ENCODE measurements at places on chromosomes 4 and X.

GRCh38 chr4:169565606-169566005 lies 46.8 kb downstream of the NEK1 start:
- DNase-seq = no peak

DNA sequence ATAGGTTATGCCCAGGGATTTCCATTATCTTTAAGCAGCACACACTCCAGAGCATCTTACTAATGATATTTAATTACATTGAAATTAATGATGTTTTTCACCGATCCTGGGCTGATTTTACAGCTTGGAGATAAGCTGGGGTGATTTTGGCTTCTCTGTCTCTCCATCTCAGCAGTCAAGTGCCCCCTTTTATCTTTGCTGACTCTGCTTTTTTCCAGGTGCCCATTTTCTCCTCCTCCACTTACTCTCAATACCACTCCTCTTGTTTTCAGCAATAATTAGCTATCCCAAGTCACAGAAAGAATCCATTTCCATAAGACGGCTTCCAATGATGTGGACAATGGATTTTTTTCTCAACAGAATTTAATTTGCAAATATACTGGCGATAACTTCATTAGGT lies 266.7 kb downstream of the GBA3 start:
- DNase-seq = no peak

DNA sequence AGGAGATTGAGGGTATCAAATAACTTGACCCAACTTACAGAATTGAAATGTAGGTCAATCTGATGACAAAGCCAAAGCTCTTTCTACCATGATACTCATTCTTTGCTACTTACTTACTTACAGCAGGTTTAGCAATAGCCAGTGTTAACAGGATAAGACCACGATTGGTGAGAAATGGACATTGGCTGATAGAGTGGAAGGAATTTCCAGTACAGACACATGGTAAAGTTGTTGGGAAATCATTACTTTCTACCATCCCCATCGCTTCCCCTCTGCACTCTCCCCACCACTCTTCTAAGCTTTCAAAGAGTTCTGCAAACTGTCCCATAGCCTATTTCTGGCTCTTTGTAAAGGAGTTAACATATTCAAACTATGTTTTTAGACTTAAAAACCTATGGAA lies 119.7 kb downstream of the CHRNA9 start:
- DNase-seq = no peak

GRCh38 chrX:152913910-152914309 lies 16.0 kb downstream of the ZNF185 start:
- DNase-seq = no peak

DNA sequence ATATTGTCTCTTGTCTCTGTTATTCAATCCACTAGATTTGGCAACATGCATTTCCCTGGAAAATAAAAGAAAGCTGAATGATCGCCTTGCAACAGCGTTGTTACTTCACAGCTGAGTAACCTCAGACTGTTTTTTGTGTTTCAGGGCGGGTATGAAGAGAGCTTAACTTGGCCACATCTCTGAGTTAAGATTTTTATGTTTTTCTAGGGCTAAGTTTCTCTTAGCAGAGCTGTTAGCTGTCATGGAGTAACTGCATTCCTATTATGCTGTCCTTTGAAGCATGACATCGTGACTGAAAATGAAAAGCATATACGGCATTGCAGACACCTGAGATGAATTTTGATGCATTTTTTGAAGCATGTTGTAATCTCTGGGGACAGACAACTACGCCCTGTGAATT lies 1798.9 kb downstream of the PCDH7 start:
- DNase-seq = no peak

GRCh38 chr4:184100297-184100885 lies 117.3 kb downstream of the ENPP6 start:
- no peak for DNase-seq

DNA sequence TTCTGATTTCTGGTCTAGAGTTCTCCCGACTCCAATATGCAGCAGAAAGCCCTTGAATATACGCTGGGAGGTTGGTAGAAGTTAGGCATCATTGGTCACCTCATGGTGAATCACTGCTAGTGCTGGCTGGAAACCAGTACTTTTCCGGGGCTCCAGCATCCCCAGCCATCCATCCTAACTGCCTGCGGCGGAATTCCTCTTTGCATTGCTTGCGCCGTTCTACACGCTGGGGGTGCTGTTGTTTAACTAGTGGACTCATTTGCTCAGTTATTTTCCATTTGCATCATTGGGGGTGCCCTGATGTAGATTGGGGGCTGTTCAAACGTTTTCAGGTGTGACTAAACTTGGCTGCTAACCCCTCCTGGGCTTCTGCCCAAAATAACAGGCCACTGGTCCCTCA lies 23.3 kb upstream of the GPR50 start:
- DNase-seq = peak; percentile 50

GRCh38 chr4:2936773-2937145 lies 26.4 kb downstream of the NOP14 start:
- DNase-seq = peak; percentile 47

- DNase-seq = no peak
Observed at GRCh38 chrX:5730556-5730955, 498.1 kb downstream of the NLGN4X start.

GRCh38 chrX:1537031-1537715 lies at the start of gene P2RY8:
TSS of gene P2RY8 (minus strand) at chrX:1537185. CDS start at chrX:1466558, 70,627 bp downstream.
- DNase-seq = no peak

GRCh38 chrX:97399400-97399799 lies 515.7 kb downstream of the RPA4 start:
- DNase-seq = peak; percentile 16

GRCh38 chr4:33060674-33061542 lies 2340.7 kb downstream of the PCDH7 start:
- DNase-seq = no peak

- no peak for DNase-seq
Observed at GRCh38 chrX:45050558-45050957, 150.1 kb downstream of the DIPK2B start.

GRCh38 chrX:111402344-111402743 lies 9.6 kb downstream of the DCX start:
- no peak for DNase-seq

DNA sequence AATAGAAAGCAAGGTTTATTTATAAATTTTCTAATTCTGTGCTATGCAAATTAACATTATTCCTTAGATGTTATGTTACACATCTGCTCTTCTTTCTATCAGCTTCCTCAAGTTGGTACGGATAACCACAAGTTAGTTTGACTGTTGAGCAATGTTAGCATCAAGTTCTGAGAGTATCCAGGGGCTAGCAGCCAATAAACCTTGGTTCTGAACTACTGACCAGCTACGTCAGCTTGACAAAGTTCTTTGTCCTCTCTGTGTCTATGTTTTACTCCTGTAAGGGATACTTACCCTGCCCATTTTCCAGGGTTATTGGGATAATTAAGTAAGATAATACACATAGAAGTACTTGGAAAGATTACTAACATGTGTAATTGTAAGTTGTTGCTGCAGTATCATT lies 8.1 kb upstream of the TEX13A start:
- no peak for DNase-seq

- no peak for DNase-seq
Observed at GRCh38 chr4:129641179-129641578, 545.2 kb downstream of the C4orf33 start.

DNA sequence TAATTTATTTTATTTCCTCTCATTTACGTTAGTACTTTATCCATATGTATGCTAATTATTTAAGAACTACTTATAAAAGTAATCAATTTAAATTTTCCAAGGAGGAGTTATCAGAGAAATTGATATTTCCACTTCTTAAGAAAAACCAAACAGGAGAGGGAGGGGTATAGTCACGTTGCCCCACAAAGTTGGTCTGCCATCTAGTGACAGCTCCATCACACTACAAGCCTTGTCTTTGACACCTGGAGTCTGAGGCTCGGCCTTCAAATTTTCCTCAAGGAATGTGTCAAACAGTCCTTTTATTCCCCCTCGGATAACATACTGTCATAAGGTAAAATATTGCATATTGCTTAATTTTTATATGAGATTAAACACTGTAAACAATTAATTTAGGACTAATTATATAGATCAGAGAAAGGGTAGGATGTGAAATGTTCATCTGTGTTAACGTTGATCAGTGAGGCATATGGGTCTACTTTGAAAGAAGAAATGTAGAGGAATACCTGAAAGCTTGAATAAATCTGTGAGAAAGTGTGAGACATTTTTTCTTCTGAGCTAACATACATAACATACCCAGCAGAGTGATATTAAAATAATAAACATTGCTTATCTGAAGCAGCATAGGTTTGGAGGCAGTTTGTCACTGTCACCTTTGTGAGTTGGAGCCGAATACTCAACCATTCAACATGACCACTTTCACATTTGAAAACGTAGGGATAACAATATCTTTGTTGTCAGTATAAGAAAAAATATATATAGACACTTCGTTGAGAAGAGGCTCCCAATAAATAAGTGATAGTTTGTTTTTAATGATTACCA lies 114.4 kb downstream of the GLRA3 start:
- peak; percentile 6 for DNase-seq

GRCh38 chrX:41209853-41210252 lies 124.1 kb upstream of the DDX3X start:
- DNase-seq = no peak
